Panc1 (cell line): ENCODE measurements at places on chromosomes 16 and 17.

DNA sequence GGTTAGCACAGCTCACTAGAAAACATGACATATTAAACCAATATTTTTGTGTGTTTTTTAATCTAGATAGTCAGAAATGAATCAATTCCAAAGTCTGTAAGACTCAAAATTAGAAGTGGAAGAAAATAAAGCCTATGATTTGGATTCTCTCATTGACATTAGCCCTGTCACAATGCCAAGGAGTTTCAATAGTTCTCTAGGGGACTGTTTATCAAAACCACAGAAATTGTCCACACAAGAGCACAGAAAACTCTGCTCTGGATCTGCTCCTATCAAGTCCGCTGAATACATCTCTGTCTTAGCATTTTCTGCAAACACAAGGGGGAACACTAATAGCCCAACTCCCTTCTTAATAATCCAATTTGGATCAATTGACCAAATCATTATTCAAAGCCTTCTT, 152.0 kb downstream of the HS3ST3B1 start:
- H3K27ac ChIP-seq, result no peak overlapping the region
- no peaks in the 10 kb centered on the region for H3K27me3 ChIP-seq
- H3K4me3 ChIP-seq, result no peak overlapping the region
- H3K4me1 ChIP-seq, result no peaks in the 10 kb centered on the region
- DNase-seq, result no peak

GRCh38 chr17:44587339-44587738, 30.1 kb downstream of the FZD2 start:
- H3K27me3 ChIP-seq, result no peaks in the 10 kb centered on the region
- H3K4me1 ChIP-seq, result peaks cover 27% of the 10 kb centered on the region
- H3K36me3 ChIP-seq, result no peaks in the 10 kb centered on the region
- H3K4me3 ChIP-seq, result no peak overlapping the region
- no peak for DNase-seq

DNA sequence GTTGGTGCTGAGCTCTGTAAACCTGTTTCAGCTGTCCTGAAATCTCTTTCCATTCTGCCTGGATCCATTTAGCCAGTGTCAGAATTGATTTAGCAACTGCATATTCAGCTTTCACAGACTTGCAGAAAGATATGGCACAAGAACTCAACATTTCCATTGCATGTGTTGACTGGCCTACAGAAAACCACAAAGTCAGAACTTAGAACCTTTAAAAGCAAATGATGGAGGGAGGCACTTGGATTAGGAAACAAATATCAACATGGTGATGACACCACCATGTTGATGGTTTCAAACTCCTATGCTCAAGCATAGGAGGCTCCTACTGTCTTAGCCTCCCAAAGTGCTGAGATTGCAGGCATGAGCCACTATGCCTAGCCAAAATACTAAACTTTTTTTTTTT, 52.3 kb upstream of the ARL6IP1 start:
- no peaks in the 10 kb centered on the region for H3K4me1 ChIP-seq

DNA sequence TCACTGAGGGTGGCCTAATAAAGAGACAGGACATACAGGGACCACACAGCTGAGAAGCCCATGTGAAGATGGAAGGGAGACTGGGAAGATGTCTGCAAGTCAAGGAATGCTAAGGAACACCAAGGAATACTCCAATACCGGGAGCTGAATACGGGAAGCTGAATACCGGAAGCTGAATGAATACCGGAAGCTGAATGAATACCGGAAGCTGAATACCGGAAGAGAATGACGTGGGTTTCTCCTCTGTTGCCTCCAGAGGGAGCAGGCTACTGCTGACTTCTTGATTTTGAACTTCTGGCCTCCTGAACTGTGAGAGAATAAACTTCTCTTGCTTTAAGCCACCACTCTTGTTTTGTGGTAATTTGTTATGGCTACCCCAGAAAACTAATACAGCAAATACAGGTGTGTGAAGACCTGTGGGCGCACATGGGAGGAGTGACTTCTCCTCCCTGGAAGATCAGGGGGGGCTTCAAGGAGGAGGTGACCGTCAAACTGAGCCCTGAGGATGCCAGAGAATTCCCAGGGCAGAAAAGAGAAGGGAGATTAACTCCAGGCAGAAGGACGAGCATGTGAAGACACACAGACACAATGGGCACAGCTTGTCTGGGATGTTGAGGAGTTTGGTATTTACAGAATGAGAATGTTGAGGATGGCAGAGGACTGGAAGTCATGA, 259.9 kb downstream of the IRF8 start:
- DNase-seq, result no peak
- H3K4me1 ChIP-seq, result no peaks in the 10 kb centered on the region
- peaks cover 2% of the 10 kb centered on the region; the same call in 1 of the 2 replicates for H3K27me3 ChIP-seq
- H3K4me3 ChIP-seq, result no peak overlapping the region
- no peaks in the 10 kb centered on the region for H3K36me3 ChIP-seq

GRCh38 chr16:14438256-14438655, 191.8 kb downstream of the PARN start:
- no peaks in the 10 kb centered on the region for H3K27me3 ChIP-seq
- no peak for DNase-seq
- no peaks in the 10 kb centered on the region for H3K4me1 ChIP-seq

- no peak overlapping the region for H3K27ac ChIP-seq
- H3K27me3 ChIP-seq, result no peaks in the 10 kb centered on the region
- H3K4me1 ChIP-seq, result no peaks in the 10 kb centered on the region
- no peak for DNase-seq
Observed at GRCh38 chr16:11224096-11224893, 31.7 kb downstream of the SOCS1 start.

- DNase-seq, result no peak
- no peaks in the 10 kb centered on the region for H3K4me1 ChIP-seq
- H3K36me3 ChIP-seq, result no peaks in the 10 kb centered on the region
- H3K27me3 ChIP-seq, result no peaks in the 10 kb centered on the region
- H3K4me3 ChIP-seq, result no peak overlapping the region
- H3K27ac ChIP-seq, result no peak overlapping the region
Observed at GRCh38 chr16:26137956-26138355, 446.2 kb downstream of the HS3ST4 start.

GRCh38 chr17:21772321-21772720, 80.0 kb downstream of the KCNJ18 start:
- no peak overlapping the region for H3K27ac ChIP-seq
- H3K36me3 ChIP-seq, result no peaks in the 10 kb centered on the region
- H3K4me3 ChIP-seq, result no peak overlapping the region
- H3K4me1 ChIP-seq, result no peaks in the 10 kb centered on the region

GRCh38 chr16:10255728-10256127, 73.5 kb upstream of the GRIN2A start:
- DNase-seq, result no peak
- H3K4me3 ChIP-seq, result no peak overlapping the region
- H3K27ac ChIP-seq, result no peak overlapping the region
- no peaks in the 10 kb centered on the region; the same call in 1 of the 2 replicates for H3K27me3 ChIP-seq
- no peaks in the 10 kb centered on the region; the same call in 1 of the 2 replicates for H3K4me1 ChIP-seq
